ENCODE measurements at places on chromosomes 4 and X.

GRCh38 chrX:39653691-39654090 is 444.1 kb downstream of the BCOR start:
- DNase-seq, result no peak

- no peak for DNase-seq
Measured at GRCh38 chr4:153518637-153519389, 52.7 kb downstream of the TMEM131L start.

GRCh38 chr4:91963486-91963885 is 340.3 kb upstream of the GRID2 start:
- DNase-seq, result no peak

GRCh38 chr4:153082322-153083301 is 121.6 kb upstream of the TRIM2 start:
- peak; percentile 58 for DNase-seq

GRCh38 chrX:623599-624315 is 6.8 kb upstream of the SHOX start:
- DNase-seq, result peak; percentile 50
